CD4-positive, alpha-beta T cell treated with Interleukin-12 subunit alpha and Interleukin-12 subunit beta, for 1 hour (primary cell): ENCODE measurements at places on chromosomes 7 and 10.
A peak's percentile ranks its signal among the peaks of the same experiment; 100 is the strongest.

- DNase-seq = no peak
Measured at GRCh38 chr7:79465551-79465950, 12.1 kb upstream of the MAGI2 start.

DNA sequence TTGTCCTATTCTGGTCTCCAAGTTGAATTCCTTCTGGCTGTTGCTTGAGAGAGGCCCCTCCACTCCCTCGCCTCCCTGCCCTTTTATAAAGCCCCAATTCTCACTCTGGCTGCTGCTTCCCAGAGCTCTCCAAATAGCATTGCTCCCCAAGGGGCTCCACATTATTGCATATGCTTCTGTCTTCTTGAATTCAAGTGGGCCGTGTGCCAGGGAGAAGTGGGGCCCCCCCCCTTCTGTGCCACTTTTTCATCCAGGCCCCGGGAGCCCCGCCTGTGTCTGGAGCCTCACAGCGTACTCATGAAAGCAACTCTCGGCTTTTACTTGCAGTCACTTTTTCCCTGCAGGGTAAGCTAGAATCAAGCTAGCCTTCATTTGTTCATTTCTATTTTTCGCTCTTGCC, 265.1 kb downstream of the CCSER2 start:
- no peak for DNase-seq

- DNase-seq = no peak
Measured at GRCh38 chr10:89567576-89568245, 32.3 kb upstream of the SLC16A12 start.

GRCh38 chr7:105600720-105601550, 19.6 kb upstream of the EFCAB10 start:
- no peak for DNase-seq

DNA sequence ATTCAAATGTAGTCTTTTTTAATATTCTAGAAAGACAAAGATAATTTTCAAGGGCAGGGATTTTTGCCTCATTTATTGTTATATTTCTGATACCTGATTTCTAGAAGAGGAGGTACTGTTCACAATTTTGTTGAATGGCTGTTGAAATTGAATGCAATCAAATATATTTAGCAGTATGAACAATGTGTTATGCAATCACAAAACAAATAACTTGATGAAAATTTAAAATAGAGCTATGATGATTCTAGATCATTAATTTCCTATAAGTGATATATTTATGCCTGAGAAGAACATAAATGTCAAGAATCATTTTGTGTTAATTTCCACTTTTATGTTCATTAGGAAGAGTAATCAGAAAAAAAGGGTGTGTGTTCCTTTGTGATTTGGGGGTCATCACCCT, 114.6 kb upstream of the CNTNAP2 start:
- DNase-seq = no peak

- no peak for DNase-seq
Measured at GRCh38 chr10:62075912-62076311, 174.4 kb downstream of the ARID5B start.

- DNase-seq = no peak
Measured at GRCh38 chr10:126504761-126505112, 116.5 kb upstream of the ADAM12 start.

GRCh38 chr10:119026301-119027110, 3.0 kb upstream of the NANOS1 start:
- DNase-seq = no peak

DNA sequence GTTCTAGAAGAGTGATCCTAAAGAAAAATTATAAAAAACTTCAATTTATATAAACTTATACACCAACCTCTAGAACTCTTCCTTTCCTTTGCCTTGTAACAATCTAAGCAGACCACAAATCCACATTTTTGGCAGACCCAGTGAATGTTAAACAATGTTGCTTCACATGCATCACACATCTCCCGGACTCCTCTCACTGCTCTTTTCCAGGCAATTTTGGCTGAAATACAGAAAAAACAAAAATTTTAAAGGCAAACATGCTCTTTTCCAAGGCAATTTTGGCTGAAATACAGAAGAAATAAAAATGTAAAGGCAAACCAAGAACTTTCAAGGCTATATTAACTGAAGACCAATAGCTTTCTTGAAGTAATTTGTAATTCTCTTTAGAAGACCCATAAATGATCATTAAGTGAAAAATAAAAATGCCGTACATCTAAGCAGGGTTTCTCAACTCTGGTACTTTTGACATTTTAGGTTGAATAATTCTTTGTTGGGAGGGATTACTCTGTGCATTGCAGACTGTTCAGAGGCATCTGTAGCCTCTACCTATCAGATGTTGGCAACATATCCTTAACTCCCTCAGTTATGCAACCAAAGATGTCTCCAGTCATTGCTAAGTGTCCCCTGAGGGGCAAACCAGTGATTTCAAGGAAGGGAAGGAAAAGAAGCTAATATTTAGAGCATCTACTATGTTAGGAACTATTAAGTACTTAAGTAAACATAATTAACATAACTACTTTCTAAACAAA, 64.4 kb downstream of the NRBF2 start:
- no peak for DNase-seq

DNA sequence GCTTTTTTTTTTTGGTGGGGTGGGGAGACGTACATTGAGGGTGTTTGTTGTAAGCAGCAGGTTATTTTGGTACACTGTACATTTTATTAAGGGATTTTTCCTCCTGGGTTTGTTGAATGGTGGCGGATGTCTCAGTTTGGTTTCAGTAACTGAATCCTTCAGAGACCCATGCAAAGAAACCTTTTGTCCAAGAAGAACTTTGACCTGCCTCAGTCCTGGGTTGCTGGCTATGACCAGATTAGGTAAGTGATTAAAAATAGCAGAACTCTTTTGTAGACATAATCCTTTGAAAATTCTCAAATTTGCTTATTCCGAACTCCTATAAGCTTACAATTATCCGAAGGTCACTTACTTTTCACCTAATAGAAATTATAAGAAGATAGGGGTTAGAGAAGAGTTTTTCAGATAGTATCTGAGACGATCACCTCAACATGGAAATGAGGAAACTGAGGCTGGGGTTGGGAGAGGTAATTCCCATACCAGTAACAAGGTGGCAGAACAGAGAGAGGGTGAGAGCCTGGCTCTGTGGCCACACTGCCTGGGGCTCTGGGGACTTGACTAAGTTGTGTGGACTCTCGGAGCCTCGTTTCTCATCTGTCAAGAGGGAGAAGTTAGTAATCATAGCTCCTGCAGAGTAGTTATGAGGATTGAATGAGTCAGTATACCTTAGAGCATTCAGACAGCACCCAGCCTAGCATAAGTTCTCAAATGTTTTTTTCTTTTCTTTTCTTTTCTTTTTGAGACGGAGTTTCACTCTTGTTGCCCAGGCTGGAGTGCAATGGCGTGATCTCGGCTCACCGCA, 87.4 kb downstream of the CCNY start:
- DNase-seq = no peak

- peak; percentile 70 for DNase-seq
Measured at GRCh38 chr7:98250789-98251188, 1.2 kb downstream of the TECPR1 start.

- no peak for DNase-seq
Measured at GRCh38 chr7:20214921-20215669, 2.1 kb downstream of the MACC1 start.
